ENCODE measurements at places on chromosomes 12 and 14.

- peak; percentile 66 for DNase-seq
These were observed 1.2 kb downstream of the SRSF9 start for GRCh38 chr12:120468325-120468820.

DNA sequence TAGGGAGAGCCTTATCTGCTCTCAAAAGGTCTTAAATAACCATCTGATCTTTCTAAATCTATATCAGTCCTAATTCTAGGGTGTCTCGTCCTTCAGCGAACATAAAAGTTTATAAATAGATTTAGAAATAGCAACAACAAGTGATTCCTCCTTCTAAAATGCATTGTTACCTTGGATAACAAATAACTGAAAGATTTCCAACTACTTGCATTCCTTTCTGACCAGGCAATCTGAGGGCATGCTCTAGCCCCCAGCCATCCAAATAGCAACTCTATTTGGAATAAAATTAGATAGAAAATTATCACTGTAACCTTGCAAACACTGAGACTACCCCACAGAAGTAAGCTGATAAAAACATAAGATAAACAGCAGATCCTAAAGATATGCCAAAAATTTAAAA is 21.8 kb upstream of the KRR1 start:
- DNase-seq, result no peak

- DNase-seq, result peak; percentile 57
These were observed 12.2 kb upstream of the ITPR2 start for GRCh38 chr12:26845057-26845666.

GRCh38 chr14:61174987-61175386 is 106.2 kb downstream of the TMEM30B start:
- DNase-seq, result peak; percentile 75

GRCh38 chr14:31582286-31582691 is 21.1 kb downstream of the NUBPL start:
- DNase-seq, result peak; percentile 65

DNA sequence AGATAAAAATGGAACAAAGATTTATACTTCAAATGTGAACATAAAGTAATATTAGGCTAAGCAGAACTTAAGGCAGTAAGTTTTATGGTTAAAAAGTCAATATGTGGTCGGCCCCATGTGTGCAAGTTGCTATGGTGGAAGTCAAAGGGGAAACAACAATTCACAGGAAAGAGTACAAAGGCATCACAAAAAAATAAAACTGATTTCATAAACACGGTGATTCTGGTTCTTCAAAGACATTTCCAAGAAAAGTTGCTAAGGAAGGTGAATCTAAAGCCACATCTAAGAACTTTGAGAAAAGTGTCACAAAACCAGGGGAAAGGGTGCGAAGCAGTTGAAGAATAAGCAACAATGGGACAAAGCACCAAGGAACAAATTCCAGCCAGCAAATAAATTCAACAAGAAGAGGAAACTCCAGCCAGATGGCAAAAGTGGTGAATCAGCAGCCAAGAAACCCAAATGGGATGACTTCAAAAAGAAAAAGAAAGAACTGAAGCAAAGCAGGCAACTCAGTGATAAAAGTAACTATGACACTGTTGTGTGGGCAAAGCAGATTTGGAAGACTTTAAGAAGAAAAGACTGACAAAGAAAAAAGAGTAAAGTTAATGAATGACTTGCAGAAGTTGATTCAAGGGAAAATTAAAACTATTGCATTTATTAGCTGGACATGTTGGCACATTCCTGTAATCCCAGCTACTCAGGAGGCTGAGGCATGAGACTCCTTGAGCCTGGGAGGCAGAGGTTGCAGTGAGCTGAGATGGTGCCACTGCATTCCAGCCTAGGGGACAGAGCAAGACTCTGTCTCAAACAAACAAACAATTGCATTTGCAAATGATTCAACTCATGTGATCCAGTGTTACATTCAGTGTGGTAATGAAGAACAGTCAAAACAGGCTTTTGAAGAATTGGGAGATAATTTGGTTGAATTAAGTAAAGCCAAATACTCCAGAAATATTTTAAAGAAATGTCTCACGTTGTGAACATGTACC is 19.5 kb downstream of the PTGDR start:
- peak; percentile 30 for DNase-seq

- DNase-seq, result peak; percentile 85
These were observed 7.7 kb downstream of the ENDOU start for GRCh38 chr12:47717443-47718193.

GRCh38 chr12:25366122-25366521 is 115.4 kb upstream of the KRAS start:
- no peak for DNase-seq

DNA sequence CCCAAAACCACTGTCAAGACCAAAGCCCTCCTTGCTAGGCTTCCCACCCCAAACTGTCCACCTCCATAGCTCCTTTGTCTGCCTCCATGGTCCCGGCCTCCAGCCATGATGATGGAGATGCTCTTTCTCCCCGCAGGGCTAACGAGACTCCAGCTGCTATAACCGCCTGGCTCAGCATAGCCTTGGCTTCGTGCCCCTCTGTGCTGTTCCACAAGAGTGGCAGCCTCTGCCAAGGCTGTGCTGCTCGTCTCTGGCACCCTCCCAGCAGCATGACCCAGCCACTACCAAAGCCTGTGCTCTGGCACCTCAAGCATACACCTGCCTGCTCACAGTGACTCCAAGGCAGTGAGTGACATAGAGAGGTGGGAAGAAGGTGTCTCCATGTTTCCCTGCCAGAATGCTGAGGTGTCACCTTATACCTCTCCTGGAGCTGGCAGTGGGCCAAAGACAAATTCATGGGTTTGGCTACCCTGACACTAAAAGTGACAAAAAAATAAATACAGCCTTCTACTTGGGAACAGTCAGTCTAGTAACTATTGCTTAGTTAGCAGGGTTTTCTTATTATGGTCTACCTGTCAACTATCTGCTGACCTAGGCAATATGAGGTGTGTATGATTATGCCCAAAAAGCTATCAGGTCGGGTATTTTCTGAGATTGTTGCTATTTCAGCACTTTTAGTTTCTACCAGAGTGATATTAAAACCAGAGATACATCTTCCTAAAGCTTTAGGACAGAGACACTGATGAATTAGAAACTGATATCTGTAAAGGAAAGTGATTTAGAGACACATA is 16.1 kb upstream of the KRT73 start:
- DNase-seq, result no peak

GRCh38 chr12:14716848-14717444 is 20.5 kb upstream of the GUCY2C start:
- peak; percentile 57 for DNase-seq

DNA sequence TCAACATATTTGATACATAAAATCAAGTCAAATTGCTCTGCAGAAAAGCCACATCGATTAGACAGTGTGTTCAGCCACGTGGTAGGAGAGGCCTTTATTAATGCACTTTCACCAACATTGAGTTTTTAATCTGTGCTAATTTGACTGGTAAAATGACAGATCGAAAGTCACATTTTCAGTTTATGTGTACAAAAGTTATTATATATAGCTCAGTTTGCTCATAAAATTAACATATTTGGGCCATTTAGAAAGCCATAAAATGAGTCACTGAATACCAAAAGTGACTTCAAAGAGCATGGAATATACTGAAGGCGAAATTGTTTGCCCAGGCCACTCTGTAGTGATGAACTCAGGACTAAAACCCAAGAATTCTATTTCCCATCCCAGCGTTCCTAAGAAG is 26.0 kb downstream of the C12orf42 start:
- DNase-seq, result no peak

GRCh38 chr14:69483765-69484443 is 624 bp upstream of the PLEKHD1 start:
- no peak for DNase-seq

- DNase-seq, result peak; percentile 74
These were observed 36.0 kb downstream of the EGLN3 start for GRCh38 chr14:33914676-33915516.

DNA sequence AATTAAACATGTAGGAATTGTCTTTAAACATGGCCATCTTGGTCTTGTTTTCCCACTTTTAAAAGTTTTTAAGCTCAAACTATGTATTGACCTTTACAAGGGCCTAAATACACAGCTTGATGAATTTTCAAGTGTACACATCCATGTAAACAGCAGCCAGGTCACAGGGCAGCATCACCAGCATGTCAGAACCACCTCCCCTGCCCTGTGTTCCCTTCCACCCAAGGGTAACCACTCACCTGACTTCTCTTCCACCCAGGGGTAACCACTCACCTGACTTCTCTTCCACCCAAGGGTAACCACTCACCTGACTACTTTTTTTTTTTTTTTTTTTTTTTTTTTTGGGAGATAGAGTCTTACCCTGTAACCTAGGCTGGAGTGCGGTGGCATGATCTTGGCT is 4.6 kb downstream of the FBXW8 start:
- DNase-seq, result no peak

- DNase-seq, result no peak
These were observed 981.0 kb downstream of the TMEM121 start for GRCh38 chr14:106507354-106507753.

GRCh38 chr14:53952533-53952932 is 4.1 kb downstream of the BMP4 start:
- no peak for DNase-seq

DNA sequence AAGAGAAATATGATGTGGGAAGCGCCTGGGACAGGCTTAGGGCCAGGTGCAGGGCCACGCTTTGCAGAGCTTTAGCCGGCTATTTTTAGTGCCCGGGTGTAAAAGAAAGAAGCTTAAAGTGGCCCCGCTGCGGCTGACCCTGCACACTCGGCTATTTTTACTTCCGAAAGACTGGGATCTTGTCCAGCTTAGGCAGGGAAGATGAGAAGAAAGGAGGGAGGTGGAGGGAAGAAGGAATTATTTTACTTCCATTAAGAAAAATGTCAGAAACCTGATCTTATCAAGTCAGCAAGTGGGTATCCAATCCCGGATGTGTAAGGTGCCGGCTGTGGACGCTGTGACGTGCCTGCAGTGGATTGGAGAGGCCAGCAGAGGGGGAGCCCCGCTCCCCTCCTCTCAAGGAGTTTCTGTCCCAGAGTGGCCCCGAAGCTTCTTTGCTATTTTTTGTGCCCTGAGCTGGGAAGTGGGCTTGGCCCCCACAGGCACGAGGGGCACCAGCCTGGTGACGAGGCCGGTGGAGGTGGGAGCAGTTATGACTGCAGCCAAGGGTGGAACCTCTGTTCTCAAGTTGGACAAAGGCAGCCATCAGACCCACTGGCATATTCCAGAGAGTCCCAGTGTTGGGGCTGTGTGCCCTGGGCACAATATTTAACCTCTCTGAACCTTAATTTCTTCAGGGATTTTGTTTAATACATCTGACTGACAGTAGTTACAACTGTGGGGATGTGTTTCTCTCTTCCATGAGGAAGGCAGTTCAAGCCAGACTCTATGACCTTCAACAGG is 97.7 kb downstream of the ESRRB start:
- no peak for DNase-seq

- DNase-seq, result no peak
These were observed 142.1 kb downstream of the AKAP6 start for GRCh38 chr14:32471181-32471580.

DNA sequence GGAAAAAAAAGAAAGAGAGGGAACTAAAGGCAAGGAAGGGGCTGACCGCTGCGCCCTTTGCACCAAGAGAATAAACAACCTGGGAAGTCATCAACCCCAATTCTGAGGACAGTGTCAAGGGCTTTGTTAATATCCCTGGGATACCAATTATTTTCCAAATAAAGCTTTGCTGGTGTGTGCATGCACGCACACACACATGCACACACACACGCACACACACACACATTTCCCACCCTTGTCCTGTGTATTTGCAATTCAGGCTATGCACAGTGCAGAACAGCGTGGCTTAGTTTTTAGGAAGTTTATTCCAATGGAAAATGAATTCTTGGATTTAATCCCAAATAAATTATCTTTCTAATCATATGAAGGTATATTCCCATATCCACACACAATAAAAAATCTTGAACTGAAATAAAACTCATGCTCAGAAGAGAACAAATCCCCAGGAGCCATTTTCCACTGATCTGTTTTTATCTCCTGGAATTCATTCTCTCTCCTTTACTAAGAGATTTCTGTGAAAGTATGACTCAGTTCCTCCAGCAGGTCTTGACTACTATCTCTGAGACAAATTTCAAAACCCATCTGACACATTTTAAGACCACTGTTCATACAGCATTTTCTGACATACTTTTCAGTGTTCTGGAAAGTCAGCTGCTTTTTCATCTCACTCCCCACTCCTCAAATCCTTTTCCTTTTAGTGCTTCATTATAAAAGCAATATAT is 334.4 kb upstream of the ATP2B1 start:
- DNase-seq, result peak; percentile 61

DNA sequence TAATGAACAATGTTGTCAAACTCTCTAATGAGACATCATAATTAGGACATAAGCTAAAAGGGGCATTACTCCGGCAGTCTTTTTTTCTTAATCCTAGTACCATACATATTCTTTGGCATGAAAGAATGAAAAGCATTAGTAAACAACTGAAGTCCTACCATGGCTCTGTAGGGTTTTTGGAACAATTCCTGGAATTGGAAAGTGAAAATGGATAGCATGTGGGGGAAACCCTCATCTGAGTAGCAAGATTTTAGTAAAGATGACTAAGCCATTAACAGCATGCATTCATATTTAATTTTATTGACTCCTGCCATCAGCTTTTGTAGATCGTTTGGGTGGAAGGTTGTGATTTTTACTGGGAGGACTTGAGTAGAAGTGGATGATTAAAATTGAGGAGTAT is 216.2 kb upstream of the PDZRN4 start:
- peak; percentile 19 for DNase-seq

DNA sequence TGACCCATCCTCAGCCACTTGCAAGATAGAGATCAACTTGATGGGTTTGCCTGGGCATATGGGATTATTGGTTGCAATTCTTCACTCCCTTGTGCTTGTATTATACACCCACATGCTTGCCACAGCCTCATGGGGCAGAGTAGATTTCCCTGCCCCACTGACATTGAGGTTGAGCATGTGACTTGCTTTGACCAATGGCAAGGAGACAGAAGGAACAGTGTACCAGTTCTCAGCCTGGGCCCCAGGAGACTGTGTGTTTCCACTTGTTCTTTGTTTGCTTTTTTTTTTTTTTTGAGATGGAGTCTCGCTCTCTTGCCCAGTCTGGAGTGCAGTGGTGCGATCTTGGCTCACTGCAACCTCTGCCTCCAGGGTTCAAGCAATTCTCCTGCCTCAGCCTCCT is 31.8 kb downstream of the CALM1 start:
- DNase-seq, result no peak

GRCh38 chr12:2643576-2644135 is 151.1 kb upstream of the FKBP4 start:
- DNase-seq, result no peak

DNA sequence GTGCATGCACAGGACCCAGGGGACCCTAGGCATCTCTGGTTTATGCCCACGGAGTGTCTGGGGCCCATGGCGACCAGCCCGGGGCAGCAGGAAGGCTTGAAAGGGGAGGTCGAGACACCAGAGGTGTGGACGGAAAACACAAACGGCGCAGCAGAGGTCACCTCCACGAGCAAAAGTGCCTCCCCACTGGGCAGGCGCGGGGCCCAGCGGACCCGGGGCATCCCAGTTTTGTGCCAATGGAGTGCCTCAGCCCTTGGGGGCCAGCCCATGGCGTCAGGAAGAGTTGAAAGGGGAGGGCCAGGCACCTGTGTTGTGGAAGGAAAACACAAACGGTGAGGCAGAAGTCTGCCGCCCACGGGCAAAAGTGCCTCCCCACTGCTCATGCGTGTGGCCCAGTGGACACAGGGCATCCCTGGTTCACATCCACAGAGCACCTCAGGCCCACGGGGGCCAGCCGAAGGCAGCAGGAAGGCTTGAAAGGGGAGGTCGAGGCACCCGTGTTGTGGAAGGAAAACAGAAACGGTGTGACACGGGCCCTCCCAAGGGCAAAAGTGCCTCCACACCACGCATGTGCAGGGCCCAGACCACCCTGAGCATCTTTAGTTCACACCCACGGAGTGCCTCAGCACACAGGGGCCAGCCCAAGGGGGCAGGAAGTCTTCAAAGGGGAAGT is 378.8 kb downstream of the ALG10 start:
- no peak for DNase-seq

GRCh38 chr12:104704224-104704779 is 247.6 kb downstream of the CHST11 start:
- DNase-seq, result no peak

Data from fibroblast of mammary gland (primary cell).